Activated T-helper 1 cell treated with anti-CD3 and anti-CD28 coated beads, Interleukin-2, amount 50 U/mL, for 16 hours (primary cell): ENCODE measurements at places on chromosomes 7 and 10.

- DNase-seq, result no peak
These were observed 131.6 kb upstream of the MGMT start for GRCh38 chr10:129335396-129335795.

DNA sequence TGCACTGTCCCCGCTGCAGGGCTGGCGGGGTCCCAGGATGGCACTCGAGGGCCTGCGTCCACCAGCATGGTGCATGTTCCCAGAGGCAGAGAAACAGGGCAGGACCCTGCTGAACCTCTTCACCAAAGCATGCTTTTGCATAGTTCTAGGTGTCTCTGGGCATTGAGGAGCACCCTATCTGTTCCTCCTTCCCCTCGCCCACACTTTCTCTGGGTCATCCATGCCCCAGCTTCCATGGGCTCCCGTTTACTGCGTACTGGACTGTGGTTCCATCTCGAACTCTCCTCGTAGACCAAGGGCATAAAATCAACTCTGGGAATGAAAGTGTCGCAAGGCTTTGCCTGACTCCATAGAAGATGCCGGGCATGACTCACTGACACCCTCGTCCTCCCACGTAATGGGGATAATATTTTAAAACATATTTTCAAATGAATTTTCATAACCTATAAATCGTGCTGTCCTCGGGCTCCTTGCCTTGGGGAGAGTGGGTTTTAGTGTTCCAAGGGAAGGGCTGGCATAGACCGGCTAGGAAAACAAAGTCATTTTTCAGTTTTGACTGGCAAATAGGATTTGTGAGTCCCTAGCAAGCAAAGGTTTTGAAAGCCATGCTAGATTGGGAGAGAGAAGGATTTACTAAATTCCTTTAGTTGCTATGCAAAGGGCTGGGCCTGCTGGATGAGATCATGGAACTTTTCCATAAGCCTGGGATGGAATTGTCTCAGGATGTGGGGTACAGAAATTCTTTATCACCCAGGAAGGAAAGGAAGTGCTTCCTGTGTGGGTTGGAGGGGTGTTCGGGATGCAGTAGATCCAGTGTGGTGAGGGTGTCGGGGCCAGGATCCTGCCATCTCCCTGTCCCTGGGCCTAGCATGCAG, 498.7 kb upstream of the MKI67 start:
- no peak for DNase-seq

- no peak for DNase-seq
These were observed 5.3 kb downstream of the FAM20C start for GRCh38 chr7:197413-198335.

DNA sequence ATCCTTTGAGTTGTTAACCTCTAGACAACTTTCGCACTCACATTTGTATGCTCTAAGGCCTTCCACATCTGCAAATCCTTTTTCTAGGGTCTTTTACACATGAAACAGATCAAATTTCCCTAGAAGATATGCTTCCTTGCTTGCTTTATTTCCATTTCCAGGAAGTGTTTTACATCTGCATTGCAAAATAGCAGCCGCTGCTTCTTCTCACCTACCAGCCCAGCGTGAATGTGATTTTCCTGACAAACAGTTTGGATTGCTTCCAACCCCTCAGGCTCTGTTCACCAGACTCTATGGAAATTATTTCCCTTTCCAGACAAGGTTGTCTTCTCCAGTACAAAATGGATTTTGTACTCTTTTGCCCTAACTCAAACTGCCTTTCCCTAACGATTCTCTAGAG, 50.9 kb upstream of the PAPSS2 start:
- no peak for DNase-seq

DNA sequence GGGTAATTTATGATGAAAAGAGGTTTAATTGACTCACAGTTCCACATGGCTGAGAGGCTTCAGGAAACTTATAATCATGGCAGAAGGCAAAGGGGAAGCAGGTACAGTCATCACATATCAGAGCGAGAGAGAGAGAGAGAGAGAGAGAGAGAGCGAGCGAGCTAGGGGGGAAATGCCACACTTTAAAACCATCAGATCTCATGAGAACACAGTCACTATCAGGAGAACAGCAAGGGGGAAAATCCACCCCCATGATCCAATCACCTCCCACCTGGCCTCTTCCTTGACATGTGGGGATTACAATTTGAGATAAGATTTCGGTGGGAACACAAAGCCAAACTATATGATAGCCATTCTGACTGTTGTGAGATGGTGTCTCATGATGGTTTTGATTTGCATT, 576.3 kb downstream of the GFRA1 start:
- DNase-seq, result no peak

DNA sequence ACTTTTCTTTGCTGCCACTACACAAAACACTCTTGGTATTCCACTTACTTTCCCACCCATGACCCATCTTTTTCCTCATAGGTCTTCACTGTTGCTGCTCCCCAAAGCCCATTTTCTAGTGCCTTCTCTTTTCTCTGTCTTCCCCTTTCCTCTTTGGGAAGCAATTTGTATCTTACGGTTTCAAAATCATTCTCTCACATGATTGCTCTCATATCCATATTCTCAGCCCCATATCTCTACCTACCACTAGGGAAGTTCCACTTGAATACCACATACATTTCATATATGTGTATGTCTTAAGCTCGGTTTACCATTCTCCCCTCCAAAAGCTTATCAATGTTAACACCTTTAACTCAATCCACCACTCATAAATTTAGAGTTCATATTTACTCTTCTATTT, 3.2 kb upstream of the UBE2D1 start:
- no peak for DNase-seq

DNA sequence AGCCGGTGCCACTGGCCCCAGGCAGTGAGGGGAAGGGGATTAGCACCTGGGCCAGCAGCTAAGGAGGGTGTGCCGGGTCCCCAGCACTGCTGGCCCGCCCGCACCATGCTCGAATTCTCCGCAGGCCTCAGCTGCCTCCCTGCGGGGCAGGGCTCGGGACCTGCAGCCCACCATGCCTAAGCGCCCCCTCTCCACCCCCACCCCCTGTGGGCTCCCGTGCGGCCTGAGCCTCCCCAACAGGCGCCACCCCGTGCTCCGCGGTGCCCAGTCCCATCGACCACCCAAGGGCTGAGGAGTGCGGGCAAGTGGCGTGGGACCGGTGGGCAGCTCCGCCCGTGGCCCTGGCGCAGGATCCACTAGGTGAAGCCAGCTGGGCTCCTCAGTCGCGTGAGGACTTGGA, 144.8 kb upstream of the CDCA7L start:
- no peak for DNase-seq

DNA sequence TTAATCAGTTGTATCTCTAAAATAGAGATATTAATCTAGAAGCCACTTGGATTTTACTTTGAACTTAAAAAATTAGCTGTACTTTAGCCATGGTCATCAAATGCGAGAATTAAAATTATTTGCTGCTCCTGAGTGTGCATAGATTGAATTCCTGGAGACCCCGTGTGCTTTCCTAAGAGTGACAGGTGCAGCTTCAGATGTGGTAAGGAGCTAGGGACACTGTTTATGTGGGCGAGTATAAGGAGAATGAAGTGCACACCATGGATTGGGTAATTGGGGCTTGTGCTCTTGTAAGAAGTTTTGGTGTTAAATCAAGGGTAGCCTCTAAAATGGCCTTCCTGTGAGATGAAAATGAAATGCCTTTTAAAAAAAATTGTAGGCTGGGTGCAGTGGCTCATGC, 9.8 kb downstream of the PLCE1 start:
- no peak for DNase-seq

- DNase-seq, result no peak
These were observed 2.4 kb downstream of the UBE2H start for GRCh38 chr7:129950191-129950932.

- DNase-seq, result no peak
These were observed 90.9 kb downstream of the DIP2C start for GRCh38 chr10:598415-599170.

DNA sequence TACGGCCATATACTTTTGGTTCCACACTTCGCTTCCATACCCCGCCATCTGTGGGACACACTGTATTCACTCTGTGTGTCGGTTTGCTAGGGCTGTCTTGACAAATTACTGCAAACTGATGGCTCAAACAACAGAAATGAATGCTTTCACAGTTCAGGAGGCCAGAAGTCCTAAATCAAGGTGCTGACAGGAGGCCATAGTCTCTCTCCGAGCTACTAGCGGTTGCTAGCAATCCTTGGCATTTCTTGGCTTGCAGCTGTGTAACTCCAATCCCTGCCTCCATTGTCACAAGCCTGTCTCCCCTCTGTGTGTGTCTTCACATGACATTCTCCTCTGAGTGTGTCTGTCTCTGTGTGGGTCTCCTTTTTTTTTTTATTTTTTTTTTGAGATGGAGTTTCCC, 28.9 kb upstream of the BMPR1A start:
- DNase-seq, result no peak
